DMS79 treated with DMSO at 0.1 percent for 48 hours (cell line): ENCODE measurements at places on chromosomes 2 and 18.
A peak's percentile ranks its signal among the peaks of the same experiment; 100 is the strongest.

DNA sequence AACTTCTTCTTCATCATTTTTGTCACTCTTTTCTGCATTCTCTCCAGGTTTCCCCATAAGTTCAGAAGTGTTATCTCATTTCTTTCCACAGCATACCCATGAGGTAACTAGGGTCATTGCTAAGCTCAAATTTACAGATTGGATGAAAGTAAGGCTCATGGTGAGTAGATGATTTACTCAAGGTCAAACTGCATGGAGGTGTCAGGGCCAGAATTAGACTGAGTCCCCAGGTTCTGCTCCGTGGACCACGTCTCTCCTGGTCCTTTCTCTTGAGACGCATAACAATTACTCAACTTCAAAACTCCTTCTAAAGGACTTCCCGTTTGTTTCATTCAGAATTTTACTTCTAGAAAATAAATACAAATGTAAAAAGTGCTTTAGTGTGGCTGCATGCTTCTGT is 43.4 kb downstream of the SMIM21 start:
- no peak for DNase-seq

DNA sequence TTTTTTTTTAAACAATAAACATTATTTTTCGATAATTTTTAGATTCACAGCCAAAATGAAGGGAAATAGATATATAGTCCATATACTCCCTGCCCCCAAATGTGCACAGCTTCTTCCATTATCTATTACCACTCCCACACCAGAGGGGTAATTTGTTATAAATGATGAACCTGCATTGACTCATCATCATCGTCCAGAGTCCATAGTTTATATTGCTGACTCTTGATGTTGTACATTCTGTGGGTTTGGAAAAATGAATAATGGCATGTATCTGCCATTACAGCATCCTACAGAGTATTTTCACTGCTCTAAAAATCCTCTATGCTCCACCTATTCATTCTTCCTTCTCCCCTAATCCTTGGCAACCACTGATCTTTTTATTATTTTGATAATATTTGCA is 121.5 kb downstream of the LTBP1 start:
- no peak for DNase-seq

DNA sequence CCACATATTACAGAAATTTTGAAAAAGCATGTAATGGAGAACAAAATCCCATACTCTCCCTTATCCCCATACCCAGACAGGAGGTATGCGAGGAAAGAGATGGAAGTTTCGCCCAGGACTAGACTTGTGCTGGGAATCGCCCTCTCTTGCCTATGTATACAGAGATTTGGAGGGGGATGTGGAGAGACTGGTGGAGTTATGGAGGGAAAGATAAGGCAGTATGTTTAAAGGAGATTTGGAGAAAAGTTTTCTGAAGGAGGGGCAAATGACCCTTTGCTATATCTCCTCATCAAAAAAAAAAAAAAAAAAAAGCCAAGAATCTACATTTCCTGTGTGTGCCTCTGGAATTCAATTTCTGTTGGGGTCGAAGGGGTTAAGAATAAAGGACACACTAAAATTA is 75.3 kb downstream of the MERTK start:
- no peak for DNase-seq

- DNase-seq = peak; percentile 30
Measured at GRCh38 chr2:86274918-86275275, 62.5 kb downstream of the REEP1 start.

DNA sequence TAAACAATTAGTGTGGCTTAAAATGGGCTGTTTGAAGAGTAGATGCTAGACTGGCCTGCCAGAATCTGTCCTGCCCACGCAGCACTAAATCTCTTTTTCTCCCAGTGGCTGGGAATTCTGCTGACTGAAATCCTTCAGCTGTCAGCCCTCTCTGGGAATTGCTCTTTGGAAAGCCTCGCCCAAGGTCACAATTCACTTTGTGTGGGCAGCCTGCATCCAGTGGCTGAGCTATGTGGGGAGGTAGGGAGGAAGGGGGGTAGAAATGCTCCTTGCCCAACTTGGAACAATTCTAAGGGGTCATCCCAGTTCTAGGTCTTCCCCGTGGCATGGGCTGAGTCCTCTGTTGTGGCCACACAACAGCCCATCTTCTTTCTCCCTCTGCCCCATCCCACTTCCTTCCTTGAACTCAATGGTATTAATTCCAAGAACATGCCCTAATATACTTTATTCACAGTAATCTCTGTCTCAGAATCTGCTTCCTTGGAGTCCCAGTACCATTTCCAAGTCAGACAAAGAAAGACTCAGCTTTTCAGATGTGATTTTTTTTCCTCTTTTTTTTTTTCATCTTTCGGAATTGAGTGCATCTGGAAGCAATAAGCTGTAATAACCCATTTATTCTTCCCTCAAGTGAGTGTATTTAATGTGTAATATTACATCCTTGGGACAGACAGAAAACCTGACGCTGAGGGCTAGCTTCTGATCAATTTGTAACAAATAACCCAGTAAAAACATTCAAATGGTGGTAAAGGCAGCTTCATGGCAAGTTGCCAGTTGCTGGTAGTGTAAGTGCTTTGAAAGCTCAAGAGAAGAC is 189.4 kb downstream of the GPD2 start:
- no peak for DNase-seq

- no peak for DNase-seq
Measured at GRCh38 chr2:183149489-183149888, 25.2 kb downstream of the NUP35 start.

GRCh38 chr2:219728991-219729487 is 101.6 kb downstream of the SLC4A3 start:
- no peak for DNase-seq

DNA sequence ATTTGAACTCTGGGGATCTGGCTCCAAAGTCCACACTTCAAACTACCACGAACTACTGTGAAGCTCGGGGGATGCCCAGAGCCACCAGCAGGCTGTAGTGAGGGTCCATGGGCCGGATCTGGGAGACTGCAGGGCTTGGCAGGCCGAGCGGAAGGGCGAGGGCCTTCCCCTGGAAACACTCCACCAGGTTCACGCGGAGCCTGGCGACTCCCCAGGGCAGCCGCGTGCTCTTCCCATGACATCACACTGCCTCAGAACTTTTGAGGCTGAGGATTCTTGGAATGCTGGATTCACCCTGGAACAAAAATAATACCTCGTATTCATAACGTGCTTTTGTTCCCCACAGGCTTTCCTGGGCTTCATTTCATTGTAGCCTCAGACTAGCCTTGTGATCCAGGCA is 201.0 kb downstream of the SMAD7 start:
- no peak for DNase-seq

- no peak for DNase-seq
Measured at GRCh38 chr2:28359222-28360057, 33.2 kb upstream of the FOSL2 start.

- no peak for DNase-seq
Measured at GRCh38 chr2:234596696-234597575, 100.1 kb upstream of the ARL4C start.

- no peak for DNase-seq
Measured at GRCh38 chr2:226466589-226466988, 333.0 kb downstream of the IRS1 start.

DNA sequence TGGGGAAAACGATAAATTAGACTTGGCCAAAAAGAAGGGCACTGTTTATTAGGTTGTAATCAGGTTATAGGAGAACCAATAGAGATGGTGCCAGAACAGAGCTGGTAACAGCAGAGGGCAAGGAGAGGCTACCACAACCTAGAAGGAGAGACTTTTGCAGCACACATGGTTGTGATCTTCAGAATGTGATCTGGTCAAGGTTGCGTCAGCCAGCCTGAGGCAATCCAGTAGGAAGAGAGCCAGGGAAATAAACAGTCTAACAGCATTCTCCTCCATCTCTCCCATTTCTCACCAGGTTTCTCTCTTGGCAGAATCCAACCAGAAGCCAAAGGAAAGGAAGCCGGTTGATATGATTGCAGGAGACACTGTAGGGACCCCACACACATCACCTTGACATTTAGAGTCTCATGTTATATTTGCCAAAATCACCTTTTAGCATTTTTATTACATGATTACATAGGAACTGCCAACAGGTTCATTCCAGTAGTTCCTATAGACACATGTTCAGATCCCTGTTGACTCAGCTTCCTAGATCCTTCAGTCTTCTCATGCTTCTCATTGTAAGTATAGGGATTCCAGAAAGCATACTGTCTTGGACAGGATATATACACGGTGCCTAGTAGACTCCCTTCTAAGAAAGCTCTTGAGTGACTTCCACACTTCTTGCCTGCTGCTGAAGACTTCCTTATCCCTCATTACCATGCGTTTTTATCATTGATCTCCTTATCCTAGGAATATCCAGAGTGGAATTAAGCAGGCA is 17.6 kb upstream of the SPATS2L start:
- DNase-seq = no peak

DNA sequence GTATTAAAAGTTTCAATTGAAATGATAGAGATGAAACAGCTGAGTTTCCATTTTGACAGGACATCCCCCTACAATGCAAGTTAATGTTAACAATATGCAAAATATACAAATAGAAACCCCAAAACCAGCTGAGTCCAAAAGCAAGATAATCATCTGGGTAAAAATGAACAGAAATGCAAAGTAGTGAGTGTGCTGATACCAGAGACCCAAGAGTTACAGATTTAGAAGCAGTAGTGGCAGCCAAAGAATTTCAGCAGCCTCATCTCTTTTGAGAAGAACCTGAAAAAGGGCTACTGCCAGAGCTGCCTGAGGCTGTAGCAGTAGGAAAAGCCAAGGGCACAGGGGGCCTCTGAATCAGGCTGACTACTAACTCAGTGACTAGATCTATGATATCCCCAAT is 82.6 kb downstream of the THADA start:
- DNase-seq = no peak

DNA sequence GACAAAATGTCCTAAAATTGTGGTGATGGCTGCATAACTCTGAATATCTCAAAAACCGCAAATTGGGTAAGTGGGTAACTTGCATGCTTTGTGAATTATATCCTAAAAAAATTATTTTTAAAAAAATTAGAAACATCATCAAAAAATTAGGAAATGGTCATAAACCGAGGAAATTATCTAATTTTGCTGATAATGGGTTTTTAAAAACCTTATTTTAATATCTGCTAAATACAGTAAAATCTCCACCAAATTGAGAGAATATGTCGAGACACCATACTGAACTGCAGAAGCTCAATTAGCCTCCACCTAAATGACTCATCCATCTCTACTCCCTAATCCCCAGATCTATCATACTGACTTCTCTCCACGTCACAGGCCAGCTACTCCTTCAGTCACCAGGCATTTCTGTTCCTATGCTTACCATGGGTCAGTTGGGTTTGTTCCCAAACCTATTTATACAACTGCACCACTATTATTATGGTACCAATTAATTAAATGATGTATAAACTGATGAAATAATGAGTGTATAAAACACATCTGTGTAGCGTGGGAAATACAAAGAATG is 36.1 kb downstream of the SPIRE1 start:
- DNase-seq = no peak

- DNase-seq = no peak
Measured at GRCh38 chr2:38301340-38301968, 75.6 kb downstream of the ATL2 start.

- peak; percentile 37 for DNase-seq
Measured at GRCh38 chr18:68660354-68661183, 54.3 kb downstream of the TMX3 start.

- no peak for DNase-seq
Measured at GRCh38 chr2:158184001-158184400, 82.3 kb downstream of the UPP2 start.

DNA sequence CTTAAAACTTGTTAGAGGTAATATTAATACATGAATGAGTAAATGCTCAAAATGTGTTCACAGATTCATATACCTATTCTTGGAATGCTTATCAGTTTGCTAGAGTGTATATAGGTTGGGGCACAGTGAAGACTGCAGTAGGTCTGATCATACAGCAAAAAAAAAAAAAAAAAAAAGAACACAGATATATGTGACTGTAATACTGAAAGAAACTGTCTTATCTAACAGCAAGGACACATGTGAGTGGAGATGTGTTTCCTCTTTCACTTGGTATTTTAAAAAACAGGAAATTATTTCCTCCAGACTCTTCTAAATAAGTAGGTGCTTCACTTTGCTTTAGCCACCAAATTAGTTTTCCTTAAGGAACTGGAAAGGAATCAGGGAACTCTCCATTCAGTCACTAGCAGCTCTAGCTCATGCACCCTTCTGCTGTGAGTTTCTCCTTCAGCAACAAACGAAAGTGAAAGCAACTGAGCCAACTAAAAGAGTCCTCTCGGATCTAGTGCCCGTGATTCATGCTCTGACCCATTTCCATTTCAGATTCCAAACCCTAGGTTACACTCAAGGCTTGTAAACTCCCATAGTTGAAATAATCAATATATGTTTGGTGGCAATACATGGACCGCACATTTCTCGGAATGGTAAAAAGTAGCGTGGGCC is 98.5 kb downstream of the DSEL start:
- DNase-seq = no peak

- DNase-seq = no peak
Measured at GRCh38 chr2:184730288-184730687, 132.0 kb downstream of the ZNF804A start.

DNA sequence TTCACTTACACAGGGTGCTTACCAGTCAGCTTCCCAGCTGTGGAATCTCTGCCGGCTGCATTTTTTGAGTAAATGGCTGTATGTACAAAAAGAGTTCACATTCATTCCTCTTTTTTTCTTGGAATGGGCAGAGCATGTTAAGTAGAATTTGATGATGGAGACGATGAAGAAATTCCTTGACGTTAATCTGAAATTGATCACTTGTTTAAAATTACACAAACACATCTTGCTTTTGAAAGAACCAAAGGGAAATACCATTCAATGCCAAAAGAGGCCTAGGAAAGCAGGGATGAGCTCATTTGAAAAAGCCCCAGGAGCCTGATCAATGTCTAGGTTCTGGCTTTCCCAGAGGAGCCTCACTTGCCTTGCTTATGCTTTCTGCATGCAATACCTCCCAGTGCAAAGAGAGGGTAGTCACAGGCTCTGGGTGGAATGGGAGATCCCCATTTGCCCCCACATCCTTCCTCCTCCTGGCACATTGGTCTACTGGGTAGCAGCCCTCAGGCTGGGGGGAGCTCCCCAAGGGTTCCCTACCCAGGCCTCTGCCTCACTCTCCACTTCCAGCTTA is 12.3 kb upstream of the SMAD7 start:
- DNase-seq = no peak

GRCh38 chr2:62036761-62037250 is 131.3 kb downstream of the COMMD1 start:
- DNase-seq = peak; percentile 75

GRCh38 chr18:32929213-32929612 is 156.4 kb upstream of the KLHL14 start:
- no peak for DNase-seq

GRCh38 chr2:46167924-46168323 is 129.3 kb upstream of the EPAS1 start:
- no peak for DNase-seq
